ENCODE measurements at places on chromosomes 11 and 22. TPM values are rescaled to one million over a fixed set of nuclear protein-coding genes. Genes with fewer than 3 reads are reported as not detected.

The OR10A2 gene
- not detected for total RNA-seq

The OR8J3 gene
- not detected for total RNA-seq

The C11orf42 gene
- not detected for total RNA-seq

The SLC22A25 gene
- total RNA-seq: under 0.01 TPM

The TENM4 gene
- total RNA-seq: 80.6 TPM

The UPK3A gene
- total RNA-seq: not detected

The OVCH2 gene
- total RNA-seq: not detected

The BATF2 gene
- not detected for total RNA-seq

The SIDT2 gene
- 11.3 TPM for total RNA-seq

The OR6A2 gene
- 0.49 TPM for total RNA-seq

The L3MBTL2 gene
- total RNA-seq: 18.2 TPM

The OR2AG2 gene
- total RNA-seq: 0.25 TPM

The MRGPRX2 gene
- total RNA-seq: not detected

The SLC15A3 gene
- total RNA-seq: 2.0 TPM

The CBX6 gene
- 21.9 TPM for total RNA-seq

The APLNR gene
- 6.4 TPM for total RNA-seq

The PRRG4 gene
- total RNA-seq: under 0.01 TPM

The RASL10A gene
- total RNA-seq: 4.9 TPM

The OR6T1 gene
- not detected for total RNA-seq

The NAALAD2 gene
- total RNA-seq: 6.4 TPM

The CARD18 gene
- not detected for total RNA-seq

The FIBIN gene
- total RNA-seq: 4.4 TPM

The C22orf15 gene
- 0.25 TPM for total RNA-seq

The MAPK8IP2 gene
- total RNA-seq: 70.3 TPM

The CDC42EP1 gene
- 3.4 TPM for total RNA-seq

The IL17RA gene
- 0.98 TPM for total RNA-seq

The ADAMTS8 gene
- 2.0 TPM for total RNA-seq

The BMAL1 gene
- total RNA-seq: 18.2 TPM

The LUZP2 gene
- total RNA-seq: 27.0 TPM

The PKNOX2 gene
- total RNA-seq: 5.4 TPM
